ENCODE measurements at places on chromosomes 7 and 10.

- DNase-seq: no peak
Observed at GRCh38 chr10:3745521-3745920, 39.5 kb downstream of the KLF6 start.

DNA sequence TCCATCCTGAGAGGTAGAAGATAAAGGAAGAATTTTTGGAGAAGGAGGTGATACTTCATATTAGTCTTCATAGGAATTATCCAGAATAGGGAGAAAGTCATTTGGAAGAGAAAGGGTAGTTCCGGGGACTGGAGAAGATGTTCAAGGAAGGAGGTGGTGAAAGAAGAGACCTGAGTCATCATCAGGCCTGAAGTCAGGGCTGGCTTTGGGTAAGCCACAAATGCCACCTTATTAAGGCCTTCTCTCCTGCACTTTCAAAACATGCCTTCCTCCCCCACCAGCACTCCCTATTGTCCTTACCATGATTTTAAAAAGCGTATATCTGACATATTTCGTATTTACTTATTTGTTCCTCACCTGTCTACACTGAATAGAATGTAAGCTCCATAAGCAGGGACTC, 112.2 kb upstream of the LRGUK start:
- DNase-seq: peak; percentile 41

DNA sequence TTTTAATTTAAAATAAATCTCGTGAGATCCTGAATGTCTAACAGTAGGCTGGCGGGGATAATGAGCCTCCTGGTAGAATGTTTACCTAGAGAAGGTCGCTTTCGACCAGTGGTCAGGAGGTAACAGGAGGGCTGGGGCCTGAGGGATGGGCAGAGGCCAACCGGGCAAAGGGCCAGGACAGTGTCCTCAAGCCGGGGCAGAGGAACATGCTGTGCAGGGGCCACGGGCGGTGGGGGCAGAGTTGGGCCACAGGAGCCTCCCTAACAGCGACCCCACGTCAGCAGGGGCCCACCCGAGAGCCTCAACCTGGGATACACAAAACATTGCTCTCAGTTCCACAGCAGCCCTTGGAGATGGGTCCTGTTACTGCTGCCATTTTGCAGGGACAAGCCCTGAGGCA, 14.5 kb downstream of the CFAP46 start:
- DNase-seq: no peak

- no peak for DNase-seq
Observed at GRCh38 chr10:1401071-1401965, 336.0 kb downstream of the ADARB2 start.

DNA sequence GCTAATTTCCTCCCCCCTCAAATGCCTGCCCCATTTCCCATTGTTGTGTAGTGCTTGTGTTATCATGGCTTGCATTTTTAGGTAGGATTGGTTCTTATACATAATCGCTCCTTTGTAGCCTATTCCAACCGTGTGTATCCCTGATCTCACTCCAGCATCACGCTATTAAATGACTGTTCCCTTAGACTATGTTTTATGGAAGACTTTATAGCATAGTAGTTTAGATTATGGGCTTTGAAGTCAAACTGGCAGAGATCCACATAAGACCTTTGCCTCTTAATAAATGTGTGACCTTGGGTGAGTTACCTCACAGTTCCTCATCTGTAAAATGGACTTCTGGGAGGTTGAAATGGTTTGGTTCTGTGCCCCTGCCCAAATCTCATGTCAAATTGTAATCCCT, 5.4 kb upstream of the RABGEF1 start:
- DNase-seq: no peak

- DNase-seq: peak; percentile 19
Observed at GRCh38 chr7:132292803-132293202, 283.5 kb downstream of the PLXNA4 start.

- DNase-seq: peak; percentile 39
Observed at GRCh38 chr10:29740981-29741545, 106.3 kb upstream of the SVIL start.
